Thoracic aorta (tissue), 2 donors: ENCODE measurements at places on chromosomes 3 and 15. TPM values are rescaled to one million over a fixed set of nuclear protein-coding genes. Genes with fewer than 3 reads are reported as not detected.

DNA sequence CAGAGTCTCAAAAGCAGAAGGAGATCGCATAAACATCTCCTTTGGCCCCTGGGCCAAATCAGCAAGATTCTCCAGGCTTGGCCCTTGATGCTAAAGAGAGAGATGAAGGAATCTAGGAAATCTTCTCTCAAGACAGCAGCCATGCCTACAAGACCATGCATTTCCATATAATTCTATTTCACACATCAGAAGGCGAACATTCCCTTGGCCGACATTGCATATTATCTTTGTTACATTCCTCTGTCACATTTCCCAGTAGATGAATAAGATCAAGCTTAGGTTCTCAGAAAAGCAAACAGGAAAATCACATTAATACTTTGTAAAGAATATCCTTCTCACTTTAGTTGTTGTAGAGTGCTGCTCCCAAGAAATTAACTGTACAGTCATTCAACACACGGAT lies 21.3 kb downstream of the GASK1A start:
- H3K4me3 ChIP-seq, result no peak overlapping the region
- DNase-seq, result no peak
- H3K4me1 ChIP-seq, result peaks cover 27% of the 10 kb centered on the region
- H3K27ac ChIP-seq, result peak overlapping the region; percentile 68

- no peaks in the 10 kb centered on the region for H3K4me1 ChIP-seq
- DNase-seq, result no peak
- no peaks in the 10 kb centered on the region for H3K36me3 ChIP-seq
- H3K27me3 ChIP-seq, result no peaks in the 10 kb centered on the region
- H3K27ac ChIP-seq, result no peak overlapping the region
- H3K4me3 ChIP-seq, result no peak overlapping the region
Observed at GRCh38 chr3:116836286-116836685, 126.7 kb downstream of the TUSC7 start.

DNA sequence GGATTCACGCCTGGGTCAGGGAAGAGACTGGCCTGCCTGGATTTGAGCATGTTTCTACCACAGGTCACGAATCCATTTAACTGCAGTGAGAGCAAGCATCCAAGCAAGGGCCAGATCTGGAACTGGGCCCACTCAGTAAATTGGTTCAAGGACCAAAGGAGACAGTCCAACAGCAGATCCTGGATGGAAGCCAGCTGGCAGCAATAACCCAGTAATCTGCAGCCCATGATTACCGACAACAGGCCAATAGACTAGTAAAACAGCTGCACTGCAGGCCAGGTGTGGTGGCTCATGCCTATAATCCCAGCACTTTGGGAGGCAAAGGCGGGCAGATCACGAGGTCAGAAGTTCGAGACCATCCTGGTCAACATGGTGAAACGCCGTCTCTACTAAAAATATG lies 11.8 kb downstream of the SAMD7 start:
- H3K4me1 ChIP-seq, result no peaks in the 10 kb centered on the region
- DNase-seq, result no peak
- H3K27ac ChIP-seq, result no peak overlapping the region
- no peaks in the 10 kb centered on the region for H3K27me3 ChIP-seq
- no peak overlapping the region for H3K4me3 ChIP-seq
- H3K36me3 ChIP-seq, result no peaks in the 10 kb centered on the region

Gene CHAC1
- total RNA-seq, result 3.9 TPM

Gene MESP1
- not detected for total RNA-seq

- no peak overlapping the region for H3K4me3 ChIP-seq
- H3K36me3 ChIP-seq, result no peaks in the 10 kb centered on the region
- H3K27me3 ChIP-seq, result no peaks in the 10 kb centered on the region
- no peak overlapping the region for H3K27ac ChIP-seq
Observed at GRCh38 chr3:120048355-120049041, 45.7 kb downstream of the GSK3B start.

Gene GTF2E1
- total RNA-seq, result 6.8 TPM

GRCh38 chr15:48325400-48325799 lies 5.8 kb upstream of the DUT start:
- H3K4me1 ChIP-seq, result no peaks in the 10 kb centered on the region
- no peaks in the 10 kb centered on the region for H3K27me3 ChIP-seq
- H3K4me3 ChIP-seq, result no peak overlapping the region
- H3K27ac ChIP-seq, result no peak overlapping the region
- H3K36me3 ChIP-seq, result no peaks in the 10 kb centered on the region

DNA sequence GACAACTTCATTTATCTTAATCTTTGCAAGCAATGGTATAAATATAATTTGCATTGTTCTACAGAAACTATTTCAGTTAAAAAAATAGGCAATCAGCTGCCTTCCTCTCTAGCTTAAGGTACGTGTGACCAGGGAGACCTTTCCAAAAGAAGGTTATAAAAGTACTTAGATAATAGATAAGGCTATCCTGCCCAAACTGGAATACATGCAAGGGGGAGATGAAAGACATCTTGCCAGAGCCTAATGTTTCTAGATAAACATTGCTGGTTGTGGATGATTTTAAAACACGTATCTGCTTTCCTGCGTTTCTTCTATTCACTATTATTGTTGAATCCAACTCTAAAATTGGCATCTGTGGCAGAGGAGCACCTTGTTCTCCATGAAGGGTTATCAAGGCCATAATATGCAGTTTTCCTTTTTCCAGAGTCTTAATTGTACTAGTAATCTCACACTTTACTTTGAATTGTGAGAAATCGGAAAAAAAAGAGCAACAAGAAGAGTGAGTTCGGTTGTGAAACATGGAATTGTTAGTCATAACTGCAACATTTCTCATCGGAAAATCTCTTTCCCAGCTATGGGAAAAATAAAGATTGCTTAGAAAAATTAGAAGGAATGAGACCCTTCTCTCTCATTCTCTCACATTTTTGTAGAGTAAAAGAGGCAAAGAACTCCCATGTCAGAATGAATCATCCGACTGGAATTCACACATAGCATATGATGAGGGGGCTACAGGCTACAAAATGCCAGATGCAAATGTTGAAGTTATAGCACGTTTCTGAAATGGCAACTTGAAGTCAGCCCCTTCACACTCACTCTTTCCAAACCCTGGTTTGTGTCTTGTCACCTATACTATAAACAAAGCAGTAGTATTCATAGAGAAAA lies 936.1 kb upstream of the NR2F2 start:
- no peak for DNase-seq
- no peaks in the 10 kb centered on the region for H3K27me3 ChIP-seq
- peaks cover 6% of the 10 kb centered on the region for H3K4me1 ChIP-seq
- H3K4me3 ChIP-seq, result peak overlapping the region; percentile 45

Gene MCTP2
- 16.6 TPM for total RNA-seq

Gene POPDC2
- 13.3 TPM for total RNA-seq

Gene PLA2G4E
- not detected for total RNA-seq

Gene DYNLT2B
- 4.0 TPM for total RNA-seq
